ENCODE measurements at places on chromosomes 7 and 10.

- no peak for DNase-seq
Observed at GRCh38 chr10:28375399-28376354, 72.8 kb upstream of the MPP7 start.

GRCh38 chr10:46077141-46077554 lies 31.1 kb upstream of the MSMB start:
- no peak for DNase-seq

GRCh38 chr7:66847879-66848790 lies 72.9 kb upstream of the TMEM248 start:
- no peak for DNase-seq

- no peak for DNase-seq
Observed at GRCh38 chr10:11913079-11913641, 90.0 kb downstream of the PROSER2 start.

DNA sequence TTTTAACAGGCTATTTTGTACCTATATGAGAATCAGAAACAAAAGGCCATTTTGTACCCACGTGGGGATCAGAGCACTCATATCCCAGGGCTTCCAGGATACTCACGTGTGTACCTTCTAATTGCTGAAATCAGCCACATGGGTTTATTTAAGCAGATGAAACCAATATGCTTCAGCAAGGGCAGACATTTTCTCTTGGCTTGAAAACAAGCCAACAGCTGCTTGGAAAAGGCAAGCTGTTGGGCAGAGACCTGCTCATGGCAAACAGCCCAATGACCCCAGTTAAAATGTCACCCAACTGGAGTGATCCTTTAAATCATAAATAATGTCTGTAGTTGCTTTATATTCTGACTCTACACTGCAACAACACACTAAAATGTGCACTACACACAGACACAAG lies 26.5 kb upstream of the TOMM7 start:
- DNase-seq, result peak; percentile 94

GRCh38 chr7:105439174-105439893 lies 50.6 kb upstream of the SRPK2 start:
- no peak for DNase-seq

- no peak for DNase-seq
Observed at GRCh38 chr10:98453729-98454128, 7.0 kb upstream of the HPS1 start.

DNA sequence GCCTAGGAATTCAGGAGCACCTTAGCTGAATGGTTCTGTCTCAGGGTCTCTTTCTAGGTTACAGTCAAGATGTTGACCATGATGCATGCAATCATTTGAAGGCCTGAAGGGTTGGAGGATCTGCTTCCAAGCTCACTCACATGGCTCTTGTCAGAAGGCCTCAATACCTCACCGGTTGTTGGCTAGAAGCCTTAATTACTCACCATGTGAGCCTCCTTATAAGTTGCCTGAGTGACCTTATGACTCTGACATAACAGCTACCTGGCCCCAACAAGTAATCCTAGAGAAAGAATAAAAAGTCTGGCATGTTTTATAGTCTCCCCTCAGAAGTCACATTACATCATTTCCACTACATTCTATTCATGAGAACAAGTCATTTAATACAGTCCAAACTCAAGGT lies 3.4 kb upstream of the C1GALT1 start:
- no peak for DNase-seq

DNA sequence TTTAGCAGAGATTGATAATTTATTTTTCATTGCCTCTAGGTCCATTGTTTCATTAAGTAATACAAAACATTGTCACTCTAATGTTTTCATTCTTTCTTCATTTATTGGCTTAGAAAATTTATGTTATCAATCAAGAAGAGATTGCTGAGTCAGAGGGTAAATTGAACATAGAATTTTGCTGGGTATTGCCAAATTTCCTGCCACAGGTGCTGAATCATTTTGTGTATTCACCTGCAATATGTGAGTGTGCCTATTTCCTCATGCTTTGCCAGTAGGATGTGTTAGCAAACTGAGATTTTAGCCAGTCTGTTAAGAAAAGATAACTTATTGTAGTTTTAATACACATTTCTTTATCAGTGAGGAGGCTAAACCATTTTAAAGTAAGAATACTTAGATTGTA lies 38.0 kb downstream of the MARCHF5 start:
- DNase-seq, result no peak

GRCh38 chr10:15428681-15429080 lies 57.6 kb upstream of the FAM171A1 start:
- no peak for DNase-seq

DNA sequence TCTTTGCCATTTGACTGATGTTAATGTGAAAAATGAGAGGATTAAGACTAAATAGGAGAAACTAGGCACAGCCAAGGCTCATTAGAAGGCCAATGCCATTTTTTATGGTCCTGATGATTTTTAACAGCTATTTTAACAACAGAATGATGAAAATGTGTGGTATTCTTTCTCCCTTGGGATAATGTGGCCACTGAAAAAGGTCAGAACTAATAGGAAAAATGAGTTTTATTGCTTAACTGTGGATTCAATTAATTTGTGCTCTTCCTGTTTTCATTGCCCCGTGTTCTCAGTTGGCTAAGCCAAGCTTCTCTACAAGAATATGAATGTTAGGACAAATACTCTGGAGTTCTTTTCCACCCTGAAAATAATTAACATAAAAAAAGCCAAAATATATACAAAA lies 56.6 kb downstream of the BMPER start:
- DNase-seq, result no peak

- DNase-seq, result no peak
Observed at GRCh38 chr10:75395066-75395931, 6.3 kb downstream of the ZNF503 start.

- DNase-seq, result no peak
Observed at GRCh38 chr10:2150288-2150687, 413.0 kb upstream of the ADARB2 start.

GRCh38 chr7:35495377-35495776 lies 199.6 kb downstream of the HERPUD2 start:
- no peak for DNase-seq

DNA sequence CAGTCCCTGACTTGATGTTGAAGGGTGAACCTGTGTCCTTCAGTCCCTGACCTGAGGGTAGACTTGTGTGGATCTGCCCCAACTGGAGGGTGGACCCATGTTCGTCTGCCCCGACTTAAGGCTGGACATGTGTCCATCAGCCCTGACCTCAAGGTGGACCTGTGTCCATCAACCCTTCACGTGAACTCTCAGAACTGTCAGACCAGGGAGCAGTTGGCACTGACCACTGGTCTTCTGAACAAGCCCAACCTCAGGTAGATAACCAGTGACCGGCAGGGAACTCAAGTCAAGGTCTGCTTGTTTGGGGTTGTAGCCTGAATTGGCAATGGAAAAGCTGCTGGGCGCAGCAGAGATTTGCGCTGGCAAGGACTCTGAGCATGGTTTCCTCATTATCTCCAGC lies 96.5 kb downstream of the ADCY1 start:
- no peak for DNase-seq

- peak; percentile 16 for DNase-seq
Observed at GRCh38 chr7:27172823-27173510, 1.2 kb downstream of the HOXA10 start.

DNA sequence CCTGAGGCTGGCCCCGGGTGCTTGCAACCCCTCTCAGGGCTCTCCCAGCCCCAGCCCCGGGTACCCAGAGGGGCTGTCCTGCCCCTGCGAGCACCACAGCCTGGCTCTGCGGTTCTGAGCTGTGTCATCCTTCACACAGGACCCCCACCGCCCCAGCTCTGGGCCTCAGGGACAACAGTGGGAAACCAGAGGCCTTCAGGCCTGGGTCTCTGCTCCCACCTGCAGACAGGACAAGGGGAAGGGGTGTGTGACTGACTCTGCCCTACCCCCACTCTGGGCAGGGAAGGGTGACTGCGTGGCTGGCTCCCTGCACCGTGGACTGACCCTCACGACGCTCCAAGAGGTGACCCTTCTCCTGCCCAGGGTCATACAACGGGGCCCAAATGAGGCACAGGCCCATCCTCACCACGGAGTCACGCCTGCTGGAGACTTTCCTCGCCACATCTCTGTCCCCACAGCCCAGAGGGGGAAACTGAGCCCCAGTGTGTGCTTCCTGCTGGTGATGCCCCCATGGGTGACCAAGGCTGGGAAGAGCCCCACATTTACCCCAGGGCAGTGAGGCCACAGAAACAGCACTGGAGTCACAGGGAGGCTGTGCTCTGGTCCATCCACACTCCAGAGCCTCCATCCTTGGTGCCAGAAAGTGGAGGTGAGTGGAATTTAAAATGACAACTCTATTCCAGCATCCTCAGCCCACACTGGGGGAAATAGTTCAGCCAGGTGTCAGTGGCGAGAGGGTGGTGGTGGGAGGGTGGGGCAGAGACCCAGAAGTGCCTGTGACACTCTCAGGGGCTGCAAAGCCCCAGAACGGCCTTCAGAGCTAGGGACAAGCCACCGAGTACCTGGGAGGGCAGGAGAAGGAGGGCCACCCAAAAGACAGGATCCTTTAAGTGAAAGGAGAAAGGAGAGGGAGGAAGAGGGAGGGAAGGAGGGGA lies 13.6 kb downstream of the CAMK2B start:
- DNase-seq, result no peak

DNA sequence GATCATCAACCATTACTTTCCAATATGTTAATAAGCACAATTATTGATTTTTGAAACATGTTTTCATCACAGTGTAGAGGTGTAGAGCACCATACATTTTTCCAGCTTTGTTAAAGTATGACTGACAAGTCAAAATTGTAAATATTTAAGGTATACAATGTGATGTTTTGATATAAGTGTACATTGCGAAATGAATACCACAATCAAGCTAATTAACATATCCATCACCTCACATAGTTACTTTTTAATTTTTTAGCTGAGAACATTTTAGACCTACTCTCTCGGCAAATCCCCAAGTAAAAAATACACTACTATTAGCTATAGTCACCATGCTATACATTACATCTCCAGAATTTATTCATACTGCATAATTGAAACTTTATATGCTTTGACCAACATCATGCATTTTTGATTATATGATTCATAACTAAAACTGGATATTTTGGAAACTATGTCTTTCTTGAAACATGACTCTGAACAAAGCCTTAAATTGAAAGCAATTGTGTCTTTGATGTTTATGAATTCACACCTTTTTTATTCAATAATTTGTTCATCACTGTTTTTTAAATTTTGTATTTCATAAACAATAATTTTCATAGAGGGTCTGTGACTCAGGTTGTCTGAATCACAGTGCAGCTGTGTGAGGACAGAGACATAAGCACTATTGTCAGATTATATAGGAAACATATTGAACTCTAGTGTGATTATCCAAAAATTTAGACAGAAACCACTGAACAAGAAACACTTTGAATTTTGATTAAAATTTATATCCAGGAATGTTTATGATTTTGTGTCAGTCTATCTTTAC lies 486.1 kb downstream of the SEMA3D start:
- DNase-seq, result no peak

- no peak for DNase-seq
Observed at GRCh38 chr10:36202881-36203280, 560.8 kb upstream of the FZD8 start.

DNA sequence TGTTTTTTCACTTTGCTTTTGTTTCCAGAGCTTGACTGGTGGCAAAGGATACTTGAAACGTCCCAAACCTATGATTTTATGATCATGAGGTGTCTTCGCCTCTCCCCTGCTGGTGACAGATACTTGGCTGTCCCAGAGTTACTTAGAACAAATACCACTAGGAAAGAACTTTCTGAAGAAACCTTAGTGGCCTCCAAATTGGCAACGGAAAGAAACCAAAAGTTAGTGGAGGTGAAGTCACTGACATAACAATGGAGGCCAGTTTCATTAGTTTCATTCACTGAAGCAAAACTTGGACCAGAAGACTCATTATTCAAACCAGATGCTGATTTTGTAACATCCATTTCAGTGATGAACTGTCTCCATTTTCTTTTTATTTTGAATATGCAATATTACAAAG lies 68.6 kb downstream of the JAZF1 start:
- no peak for DNase-seq

DNA sequence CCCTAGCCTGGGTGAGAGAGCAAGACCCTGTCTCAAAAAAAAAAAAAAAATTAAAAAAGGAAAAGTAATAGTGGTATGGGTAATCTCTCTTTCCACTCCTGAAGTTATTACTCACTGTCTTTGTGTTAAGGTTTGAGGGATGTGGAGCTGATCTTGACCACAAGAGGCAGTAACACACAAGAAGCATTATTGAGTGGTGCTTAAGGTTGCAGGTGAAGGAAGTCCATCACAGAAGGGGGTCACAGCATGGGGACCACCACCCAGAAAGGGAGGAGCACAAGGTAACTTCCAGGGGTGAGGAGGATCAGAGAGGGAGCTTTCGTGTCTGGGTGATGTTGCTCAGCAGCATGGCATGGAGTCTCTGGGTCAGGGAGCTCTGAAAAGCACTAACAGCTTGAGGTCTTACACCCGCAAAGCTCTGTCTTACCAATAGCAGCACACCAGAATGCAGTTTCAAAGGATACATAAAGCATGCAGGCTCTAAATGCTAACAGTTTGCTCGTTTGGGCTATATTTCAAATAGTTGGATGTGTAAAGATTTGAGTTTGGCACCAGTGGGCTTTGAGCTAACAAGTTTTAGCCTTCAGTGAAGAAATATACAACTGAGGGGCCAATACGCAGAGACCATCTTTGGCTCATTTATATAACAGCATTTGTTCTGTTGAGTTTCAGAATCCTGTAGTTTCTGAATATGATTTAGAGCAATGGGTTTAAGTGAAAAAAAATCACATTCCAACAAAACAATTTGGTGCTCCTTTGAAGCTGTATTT lies 100.4 kb upstream of the DNAJC1 start:
- DNase-seq, result no peak

- no peak for DNase-seq
Observed at GRCh38 chr7:133303372-133303771, 50.5 kb downstream of the EXOC4 start.

DNA sequence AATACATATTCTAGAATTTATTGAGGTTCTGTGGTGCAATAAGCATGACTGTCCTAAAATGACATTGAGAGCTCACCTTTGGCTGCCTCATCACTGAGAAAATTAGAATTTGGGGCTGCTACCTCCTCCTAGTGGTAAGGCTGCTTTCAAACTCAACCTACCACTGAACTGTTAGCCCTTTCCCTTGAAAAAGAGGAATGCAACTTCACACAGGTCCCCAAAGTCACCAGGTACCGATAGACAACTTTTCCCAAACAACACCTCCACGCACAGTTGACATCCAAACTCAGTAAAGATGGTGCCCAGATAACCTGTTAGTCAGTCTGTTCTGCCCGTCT lies 75.9 kb upstream of the SCIN start:
- no peak for DNase-seq

- peak; percentile 1 for DNase-seq
Observed at GRCh38 chr7:143345428-143345900, 17.0 kb downstream of the FAM131B start.

GRCh38 chr10:69318106-69318866 lies 40.0 kb downstream of the HK1 start:
- DNase-seq, result peak; percentile 71

GRCh38 chr7:70799841-70800405 lies 332.0 kb upstream of the GALNT17 start:
- DNase-seq, result no peak

DNA sequence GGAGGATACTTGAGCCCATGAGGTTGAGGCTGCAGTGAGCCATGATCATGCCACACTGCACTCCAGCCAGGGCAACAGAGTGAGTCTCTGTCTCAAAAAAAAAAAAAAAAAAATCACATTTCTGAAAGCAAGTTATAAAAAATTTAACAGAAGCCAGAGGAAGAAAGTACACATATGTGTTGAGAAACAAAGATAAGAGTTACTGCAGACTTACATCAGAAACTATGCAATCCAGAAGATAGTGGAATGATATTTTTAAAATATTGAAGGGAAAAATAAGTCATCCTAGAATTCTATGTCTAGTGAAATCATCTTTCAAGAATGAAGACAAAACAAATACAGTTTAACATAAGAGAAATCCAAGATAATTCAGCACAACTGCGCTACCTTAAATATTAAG lies 46.9 kb downstream of the ZNF518A start:
- DNase-seq, result no peak
